Uterine smooth muscle cell (primary cell): ENCODE measurements at places on chromosomes 1 and 21. TPM values are rescaled to one million over a fixed set of nuclear protein-coding genes. Genes with fewer than 3 reads are reported as not detected.

The SPRR4 gene
- total RNA-seq = not detected in 2 replicates

The PDZK1IP1 gene
- not detected in 2 replicates for total RNA-seq

The GJC2 gene
- total RNA-seq = 7.4 and 9.7 TPM in 2 replicates

The TNNT2 gene
- 0.11 TPM in 1 of 2 replicates, not detected in the other for total RNA-seq

The CFHR2 gene
- not detected in 2 replicates for total RNA-seq

The ASPM gene
- total RNA-seq = 25.4 and 108 TPM in 2 replicates

The OR2G6 gene
- not detected in 2 replicates for total RNA-seq

The C1orf141 gene
- total RNA-seq = not detected in 2 replicates

The RHBG gene
- total RNA-seq = not detected in 2 replicates

The MTARC1 gene
- 2.1 and 2.6 TPM in 2 replicates for total RNA-seq

The TLR5 gene
- under 0.01 TPM in 1 of 2 replicates, not detected in the other for total RNA-seq

The SLC35F3 gene
- 0.12 and 0.22 TPM in 2 replicates for total RNA-seq

The LCA5L gene
- total RNA-seq = 1.5 and 2.0 TPM in 2 replicates

The SPATA46 gene
- total RNA-seq = 0.12 TPM in 1 of 2 replicates, not detected in the other

The BGLAP gene
- 0.11 TPM in 1 of 2 replicates, not detected in the other for total RNA-seq

The IL19 gene
- total RNA-seq = not detected in 2 replicates

The IGSF3 gene
- total RNA-seq = 0.37 and 0.66 TPM in 2 replicates

The B3GALT2 gene
- total RNA-seq = under 0.01 and 0.12 TPM in 2 replicates

The AIRE gene
- under 0.01 TPM in 1 of 2 replicates, not detected in the other for total RNA-seq

The OR14K1 gene
- total RNA-seq = not detected in 2 replicates

The GPBP1L1 gene
- 101 and 107 TPM in 2 replicates for total RNA-seq

The GBP6 gene
- total RNA-seq = 0.11 TPM in 1 of 2 replicates, not detected in the other

The PDC gene
- not detected in 2 replicates for total RNA-seq

The PLA2G2D gene
- not detected in 2 replicates for total RNA-seq

The PDXK gene
- 300 and 313 TPM in 2 replicates for total RNA-seq

The NCF2 gene
- total RNA-seq = 0.11 and 0.87 TPM in 2 replicates

The DDI2 gene
- total RNA-seq = 14.1 and 14.4 TPM in 2 replicates

The UBASH3A gene
- total RNA-seq = not detected in 2 replicates

The PRRX1 gene
- total RNA-seq = 154 and 219 TPM in 2 replicates

The DDAH1 gene
- 36.4 and 40.7 TPM in 2 replicates for total RNA-seq

The S100A8 gene
- total RNA-seq = not detected in 2 replicates

The LRRC39 gene
- total RNA-seq = 0.44 and 0.50 TPM in 2 replicates

The GSTM4 gene
- 14.4 and 14.6 TPM in 2 replicates for total RNA-seq

The AQP10 gene
- under 0.01 TPM in 1 of 2 replicates, not detected in the other for total RNA-seq

The AMY1B gene
- not detected in 2 replicates for total RNA-seq

The LEFTY2 gene
- under 0.01 TPM in 1 of 2 replicates, not detected in the other for total RNA-seq

The KCNH1 gene
- 0.22 and 2.4 TPM in 2 replicates for total RNA-seq

The RUNX1 gene
- 22.1 and 24.4 TPM in 2 replicates for total RNA-seq

The CD164L2 gene
- not detected in 2 replicates for total RNA-seq

The BSND gene
- total RNA-seq = not detected in 2 replicates
